Activated gamma-delta T cell (primary cell): ENCODE measurements at places on chromosomes 5 and 9.

GRCh38 chr5:83428126-83428525 lies 43.4 kb upstream of the VCAN start:
- no peak for DNase-seq

DNA sequence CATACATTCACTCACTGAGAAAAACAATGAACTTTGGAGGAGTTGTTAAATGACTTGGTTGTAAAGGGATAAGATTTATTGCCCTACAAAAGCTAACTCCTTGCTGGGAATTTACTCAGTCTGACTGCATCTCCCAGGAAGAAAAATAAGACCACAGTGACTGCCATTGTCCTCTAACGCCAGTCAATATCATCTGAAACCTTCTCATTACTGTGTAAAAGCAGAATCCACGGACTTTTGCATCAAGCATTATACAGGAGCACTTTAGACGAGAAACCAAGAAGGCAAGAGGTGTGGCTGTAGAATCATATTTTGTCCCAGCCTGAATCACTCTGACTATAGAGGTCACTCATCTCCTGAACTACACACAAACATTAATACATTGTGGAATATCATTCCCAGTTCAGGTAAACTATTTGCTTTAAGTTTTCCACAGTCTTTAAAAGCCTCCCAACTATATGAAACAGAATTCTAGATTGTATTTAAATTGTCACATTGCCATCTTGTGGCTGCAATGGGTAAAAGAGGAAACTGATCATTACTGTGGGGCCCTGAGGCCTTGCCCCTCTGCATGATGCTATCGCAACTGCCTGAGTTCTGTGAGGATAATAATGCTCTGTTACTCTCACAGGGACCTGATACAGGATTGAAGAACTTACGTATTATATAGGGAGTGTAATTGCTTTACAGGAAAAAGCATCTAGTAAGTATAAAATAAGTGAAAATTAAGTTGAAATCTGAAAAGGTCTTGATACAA lies 142.9 kb downstream of the SLCO4C1 start:
- no peak for DNase-seq

- no peak for DNase-seq
Measured at GRCh38 chr5:164868761-164869160, 1363.3 kb downstream of the MAT2B start.

DNA sequence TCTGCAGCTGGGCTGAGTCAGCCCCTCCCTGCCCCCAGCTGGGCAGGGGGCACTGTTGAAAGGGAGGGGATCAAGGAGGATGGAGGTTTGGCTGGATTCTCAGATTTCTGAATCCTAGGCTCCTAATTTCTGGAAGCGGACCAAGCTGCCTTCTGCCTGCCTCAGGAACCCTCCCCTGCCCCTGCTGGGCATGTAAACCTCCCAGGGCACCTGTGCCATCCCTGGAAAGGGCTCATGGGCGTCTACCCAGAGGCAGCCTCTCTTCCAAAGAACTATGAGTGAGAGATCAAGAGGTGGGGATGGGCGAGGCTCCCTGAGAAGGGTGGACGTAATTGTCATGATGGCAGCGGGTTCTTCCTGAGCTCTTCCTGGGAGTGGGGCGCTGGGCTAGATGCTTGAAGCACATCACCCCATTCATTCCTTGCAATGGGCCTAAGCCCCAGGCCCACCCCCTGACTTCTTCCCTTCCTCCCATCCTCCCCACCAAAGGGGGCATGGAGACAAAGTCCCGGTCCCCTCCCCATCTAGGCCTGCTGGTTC lies 21.6 kb downstream of the CSF1R start:
- no peak for DNase-seq

- no peak for DNase-seq
Measured at GRCh38 chr5:170223906-170224305, 8.9 kb upstream of the C5orf58 start.

- no peak for DNase-seq
Measured at GRCh38 chr9:121743441-121744001, 92.1 kb downstream of the DAB2IP start.

DNA sequence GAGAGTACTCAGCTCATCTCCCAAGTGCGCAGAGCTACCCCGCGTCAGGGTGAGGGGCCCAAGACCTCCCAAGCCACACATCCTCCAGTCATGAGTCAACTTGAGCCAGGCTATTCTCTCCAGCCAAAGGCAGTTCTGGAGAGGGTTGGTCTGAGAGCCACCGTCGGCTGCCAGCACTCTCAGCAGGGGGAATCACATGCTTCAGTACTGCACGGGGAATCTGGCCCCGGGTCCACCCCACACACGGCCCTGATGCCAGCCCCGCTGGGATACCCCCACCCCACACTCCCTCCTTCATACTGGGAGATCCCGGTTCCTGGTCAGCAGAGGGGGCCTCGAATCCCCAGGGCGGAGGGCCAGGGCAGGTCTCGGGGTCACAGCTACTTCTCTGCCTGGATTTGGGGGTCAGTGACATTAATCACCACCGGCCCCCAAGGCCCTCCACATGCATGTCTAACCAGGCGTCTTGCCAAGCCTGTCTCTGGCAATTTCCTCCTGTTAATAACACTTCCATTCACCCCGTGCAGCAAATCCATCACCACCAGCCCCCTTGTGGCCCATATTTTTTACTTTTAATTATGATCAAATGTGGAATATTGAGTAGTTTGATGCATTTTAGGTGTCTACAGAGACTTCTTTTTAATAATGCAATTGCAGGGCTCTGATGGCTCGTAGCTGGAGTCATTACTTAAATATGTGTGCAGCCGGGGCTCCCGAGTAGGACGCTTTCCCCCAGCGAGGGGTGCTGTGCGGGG lies 102.9 kb upstream of the PPP1R26 start:
- DNase-seq, result no peak

DNA sequence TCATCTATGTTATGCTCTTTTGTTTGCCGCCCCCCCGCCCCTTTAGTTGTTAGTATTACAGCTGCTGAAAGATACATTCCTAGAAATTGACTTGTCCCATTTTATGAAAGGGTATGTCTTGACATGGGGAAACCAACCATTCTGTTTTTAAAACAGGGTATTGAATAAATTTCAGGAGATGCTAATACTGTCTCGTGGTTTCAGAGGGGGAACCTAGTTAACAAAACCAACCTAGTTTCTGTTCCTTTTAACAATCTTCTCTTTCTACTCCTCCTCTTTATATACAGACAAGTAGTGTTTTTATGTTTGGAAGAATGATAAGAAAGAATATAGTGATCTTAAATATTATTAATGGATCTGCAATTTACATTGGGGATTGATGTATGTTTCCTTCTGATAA lies 3.5 kb downstream of the PIP5K1B start:
- DNase-seq, result no peak
